ENCODE measurements at places on chromosomes 3 and 15.

DNA sequence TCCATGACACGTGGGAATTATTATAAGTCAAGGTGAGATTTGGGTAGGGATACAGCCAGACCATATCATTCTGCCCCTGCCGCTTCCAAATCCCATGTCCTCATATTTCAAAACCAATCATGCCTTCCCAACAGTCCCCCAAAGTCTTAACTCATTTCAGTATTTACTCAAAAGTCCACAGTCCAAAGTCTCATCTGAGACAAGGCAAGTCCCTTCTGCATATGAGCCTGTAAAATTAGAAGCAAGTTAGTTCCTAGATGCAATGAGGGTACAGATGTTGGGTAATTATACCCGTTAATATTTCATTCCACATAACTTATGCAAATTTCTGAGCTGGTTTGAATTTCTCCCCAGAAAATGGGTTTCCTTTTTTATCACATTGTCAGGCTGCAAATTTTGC is 47.7 kb downstream of the RNF111 start:
- no peak for DNase-seq

DNA sequence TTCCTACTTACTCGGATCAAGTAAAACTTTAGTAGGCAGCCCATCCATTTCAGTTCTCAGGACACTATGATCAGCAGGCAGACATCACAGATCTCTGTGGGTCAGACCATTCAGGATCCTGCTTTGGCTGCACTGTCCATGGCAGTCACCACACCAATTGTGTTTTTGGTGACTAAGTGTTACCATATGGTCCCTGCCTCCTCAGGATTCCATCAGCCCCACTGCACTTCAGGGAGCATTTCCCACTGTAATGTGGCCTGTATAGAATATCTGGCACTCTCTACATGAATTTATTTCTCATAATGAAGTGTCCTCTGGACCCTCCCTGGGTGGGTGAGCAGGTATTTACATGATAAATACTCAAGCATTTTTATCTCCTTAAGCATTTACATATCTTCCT is 41.3 kb downstream of the ZNF445 start:
- DNase-seq = no peak

GRCh38 chr3:126970101-126970500 is 12.8 kb upstream of the PLXNA1 start:
- DNase-seq = no peak

DNA sequence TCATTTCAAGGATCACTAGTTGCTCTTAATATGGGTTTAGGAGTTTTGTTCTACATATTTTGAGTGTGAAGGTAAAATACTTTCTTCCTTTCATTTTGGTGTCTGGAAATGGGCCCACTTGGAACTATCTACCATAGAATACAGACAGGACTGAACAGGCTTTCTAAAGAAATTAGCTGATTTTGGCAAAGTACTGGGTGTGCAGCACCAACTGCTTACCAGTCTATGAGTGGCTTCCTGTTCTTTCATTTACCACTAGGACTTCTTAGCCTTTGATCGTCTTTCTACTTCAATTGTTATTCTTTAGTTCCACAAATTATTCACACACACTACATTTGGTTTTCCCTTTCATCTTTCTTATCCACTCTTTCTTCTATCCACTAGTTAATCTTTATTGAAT is 1196.3 kb downstream of the ROBO1 start:
- DNase-seq = no peak
